Osteoblast (primary cell): ENCODE measurements at places on chromosomes 12 and 14. TPM values are rescaled to one million over a fixed set of nuclear protein-coding genes. Genes with fewer than 3 reads are reported as not detected.

FOXN4 gene
- not detected in 2 replicates for total RNA-seq

GRCh38 chr12:126950266-126950665 is 1316.7 kb upstream of the TMEM132C start:
- no peaks in the 10 kb centered on the region for H3K4me1 ChIP-seq
- no peak for DNase-seq
- no peak overlapping the region for H3K4me3 ChIP-seq
- H3K27ac ChIP-seq: no peak overlapping the region

BCL7A gene
- total RNA-seq: 4.4 and 4.7 TPM in 2 replicates

CD27 gene
- total RNA-seq: not detected in 2 replicates

MYO1H gene
- 1.5 TPM in 1 of 2 replicates, not detected in the other for total RNA-seq

GRCh38 chr14:65471038-65471878 is 58.7 kb downstream of the FUT8 start:
- no peak overlapping the region for H3K27ac ChIP-seq
- H3K4me1 ChIP-seq: no peaks in the 10 kb centered on the region
- H3K27me3 ChIP-seq: no peaks in the 10 kb centered on the region
- H3K4me3 ChIP-seq: no peak overlapping the region

CMKLR1 gene
- 6.8 and 9.8 TPM in 2 replicates for total RNA-seq

- peak overlapping the region; percentile 19 for H3K27ac ChIP-seq
- no peaks in the 10 kb centered on the region for H3K27me3 ChIP-seq
- no peak for DNase-seq
These were observed 43.5 kb downstream of the SYNE2 start for GRCh38 chr14:63896278-63896720.

SMOC1 gene
- 25.7 and 34.8 TPM in 2 replicates for total RNA-seq

TMEM132C gene
- total RNA-seq: not detected in 2 replicates

DNA sequence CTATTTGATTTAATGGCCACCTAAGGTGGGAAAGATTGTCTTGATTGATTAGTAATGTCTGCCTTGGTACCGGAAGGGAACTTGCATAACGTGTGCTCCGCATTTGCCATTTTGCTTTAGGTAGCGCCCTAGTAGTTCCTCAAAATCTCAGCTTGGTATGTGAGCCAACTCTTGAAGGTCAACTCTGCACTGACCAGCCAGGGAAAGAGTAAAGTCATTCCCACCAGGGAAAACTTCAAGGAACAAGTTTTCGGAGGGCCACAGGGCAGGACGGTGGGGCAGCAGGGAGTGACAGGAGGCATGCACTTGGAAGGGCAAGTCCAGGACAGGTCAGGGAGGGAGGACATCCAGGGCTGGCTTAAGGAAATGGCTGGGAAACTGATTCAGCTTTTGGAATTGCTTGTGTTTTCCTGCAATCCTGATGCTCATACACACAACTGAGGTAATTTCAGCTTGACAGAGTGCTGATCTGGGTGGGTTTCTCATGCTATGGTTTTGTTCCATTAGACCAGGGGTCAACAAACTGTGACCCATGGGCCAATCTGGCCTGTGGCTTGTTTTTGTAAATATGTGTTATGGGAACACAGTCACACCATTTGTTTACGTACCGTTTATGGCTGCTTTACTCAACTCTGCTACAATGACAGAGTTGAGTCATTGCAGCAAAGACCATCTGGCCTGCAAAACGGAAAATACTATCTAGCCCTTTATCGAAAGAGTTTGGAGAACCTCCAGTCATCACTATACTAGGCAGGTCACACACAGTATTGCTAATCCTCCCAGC is 184.5 kb downstream of the RBM19 start:
- no peaks in the 10 kb centered on the region for H3K36me3 ChIP-seq
- H3K4me3 ChIP-seq: no peak overlapping the region
- no peak overlapping the region for H3K27ac ChIP-seq
- DNase-seq: no peak

DNA sequence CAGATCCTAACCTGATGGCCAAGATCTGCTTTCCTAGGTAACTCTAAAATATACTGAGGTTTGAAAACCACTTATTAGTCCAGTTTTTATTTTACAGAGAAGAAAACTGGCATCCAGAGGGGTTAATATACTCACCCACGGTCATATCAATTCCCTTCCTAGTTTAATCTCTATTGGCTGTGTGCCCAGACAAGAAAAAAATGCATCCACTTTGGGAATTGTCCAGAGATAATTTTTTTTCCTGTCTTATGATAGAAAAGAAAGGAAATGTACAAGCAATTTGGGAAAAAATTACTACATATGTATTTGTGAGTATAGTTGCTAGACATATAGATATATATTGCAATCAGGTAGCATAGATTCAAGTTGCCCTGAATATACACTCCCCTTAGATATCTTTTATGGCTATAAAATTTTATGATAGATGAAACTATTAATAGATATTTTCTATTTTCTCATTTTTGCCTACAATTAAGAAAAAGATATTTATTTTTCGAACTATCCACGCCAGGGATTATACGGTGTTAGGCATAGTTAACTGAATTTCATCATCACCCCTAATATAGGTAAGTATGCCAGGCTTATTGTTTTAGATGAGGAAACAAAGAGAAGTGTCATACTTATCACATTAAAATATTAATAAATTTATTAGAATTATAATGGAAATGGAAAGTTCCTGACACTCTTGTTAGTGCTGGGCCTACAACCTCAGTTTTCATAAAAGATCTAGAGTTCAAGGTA is 100.5 kb upstream of the SLC38A2 start:
- H3K36me3 ChIP-seq: no peaks in the 10 kb centered on the region
- no peak for DNase-seq
- H3K4me1 ChIP-seq: peaks cover 44% of the 10 kb centered on the region

LAG3 gene
- total RNA-seq: not detected in 2 replicates

DNA sequence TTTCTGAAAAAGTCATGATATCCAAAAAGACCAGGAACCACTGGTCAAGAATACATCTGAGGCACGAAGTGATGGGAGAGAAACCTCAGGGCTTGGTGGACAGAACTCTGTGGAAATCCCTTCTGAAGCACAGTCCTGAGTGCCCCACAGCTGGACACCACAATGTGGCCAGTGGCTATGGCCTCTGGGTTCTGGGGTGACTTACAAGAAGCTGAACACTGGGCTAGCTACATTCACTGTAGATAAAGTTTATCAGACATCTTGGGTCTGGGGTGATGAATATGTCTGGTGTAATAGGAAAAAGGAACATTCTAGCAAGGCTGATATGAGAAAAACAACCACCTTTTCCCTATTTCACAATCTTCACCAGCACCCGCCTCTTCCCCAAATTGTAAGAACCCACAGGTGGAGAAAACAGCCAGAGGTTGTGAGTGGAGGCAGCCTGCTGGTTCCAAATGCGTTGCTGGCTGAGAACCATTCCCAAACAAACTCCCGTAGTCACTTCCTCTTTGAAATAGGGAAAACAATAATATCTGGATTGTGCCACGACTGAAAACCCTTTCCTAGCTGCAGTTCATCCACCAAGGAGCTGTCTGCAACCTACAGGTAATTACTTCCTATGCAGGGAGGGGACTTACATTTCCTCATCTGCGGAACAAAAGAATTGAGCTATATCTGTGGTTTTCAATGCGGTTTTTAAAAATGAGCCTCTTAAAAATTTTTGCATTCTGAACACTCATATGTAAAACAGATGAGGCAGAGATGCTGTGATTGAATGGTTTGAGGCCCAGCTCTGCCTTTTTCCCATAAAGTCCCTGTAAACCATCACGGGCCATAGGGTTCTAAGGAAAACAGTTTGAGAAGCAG is 193.6 kb downstream of the SLC41A2 start:
- no peaks in the 10 kb centered on the region for H3K36me3 ChIP-seq
- DNase-seq: no peak
- no peaks in the 10 kb centered on the region for H3K27me3 ChIP-seq
- H3K4me1 ChIP-seq: no peaks in the 10 kb centered on the region
- H3K27ac ChIP-seq: no peak overlapping the region
